Esophagus squamous epithelium (tissue), 5 donors: ENCODE measurements at places on chromosomes 12 and 14. TPM values are rescaled to one million over a fixed set of nuclear protein-coding genes. Genes with fewer than 3 reads are reported as not detected.

The BMAL2 gene
- total RNA-seq = 80.7 TPM

The SELPLG gene
- 7.6 TPM for total RNA-seq

The KLRC4 gene
- not detected for total RNA-seq

The HPD gene
- total RNA-seq = not detected

The MANSC4 gene
- total RNA-seq = not detected

The ALKBH1 gene
- 5.7 TPM for total RNA-seq

The OR4K1 gene
- total RNA-seq = not detected

GRCh38 chr12:43957732-43958372, 122.0 kb downstream of the TMEM117 start:
- H3K4me1 ChIP-seq = no peaks in the 10 kb centered on the region
- H3K36me3 ChIP-seq = no peaks in the 10 kb centered on the region
- H3K27me3 ChIP-seq = no peaks in the 10 kb centered on the region
- no peak for DNase-seq

DNA sequence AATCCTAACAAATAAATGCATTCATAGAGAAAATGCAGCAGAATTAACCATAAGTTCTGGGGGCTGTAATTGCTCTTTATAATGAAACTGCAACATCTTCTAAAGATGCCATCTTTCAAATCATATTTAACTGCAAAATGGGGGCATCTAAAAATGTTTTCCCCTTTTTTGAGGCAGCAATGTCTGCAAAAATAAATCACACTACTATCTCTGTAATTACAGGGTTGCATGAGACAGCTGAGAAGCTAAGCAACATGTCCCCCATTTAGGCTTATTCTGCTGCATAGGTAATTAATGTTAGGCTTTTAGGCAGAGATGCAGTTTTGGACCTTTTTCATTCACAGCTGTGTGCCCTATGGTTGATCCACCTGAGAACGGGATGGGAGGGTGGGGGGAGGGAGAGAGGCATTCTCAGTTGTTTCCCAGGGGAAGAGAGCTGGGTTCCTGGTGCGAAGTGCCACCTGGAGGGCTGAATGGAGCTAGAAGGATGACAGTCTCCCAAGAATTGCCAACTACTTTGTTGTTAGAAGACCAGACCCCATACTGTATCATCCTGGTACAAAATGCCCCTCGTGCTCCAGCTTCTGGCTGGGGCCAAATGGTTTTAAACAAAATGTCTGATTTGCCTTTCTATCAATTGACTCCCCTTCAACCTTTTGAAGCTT, 154.2 kb downstream of the APAF1 start:
- H3K27ac ChIP-seq = no peak overlapping the region
- no peak overlapping the region for H3K4me3 ChIP-seq
- no peaks in the 10 kb centered on the region for H3K27me3 ChIP-seq
- no peaks in the 10 kb centered on the region for H3K36me3 ChIP-seq
- no peaks in the 10 kb centered on the region for H3K4me1 ChIP-seq

DNA sequence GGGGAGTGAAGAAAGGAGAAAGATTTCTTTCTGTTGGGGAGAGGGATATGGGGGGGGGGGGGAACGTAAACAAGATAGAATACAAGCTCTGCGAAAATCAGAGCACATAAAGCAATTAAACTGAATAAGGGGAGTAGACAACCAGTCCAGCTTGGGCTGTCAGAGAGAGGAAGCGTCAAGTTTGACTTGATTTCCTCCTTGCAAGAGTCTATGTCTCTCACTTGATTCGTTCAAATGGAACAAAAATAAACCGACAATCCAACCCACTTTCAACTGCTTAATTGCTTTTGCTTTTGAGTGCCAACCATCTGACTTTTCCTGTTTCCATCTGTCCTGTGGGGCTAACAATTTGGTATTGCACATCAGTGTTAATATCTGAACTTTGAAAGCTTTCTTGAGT, 942 bp downstream of the SYT1 start:
- no peaks in the 10 kb centered on the region for H3K36me3 ChIP-seq
- H3K27ac ChIP-seq = no peak overlapping the region
- no peak for DNase-seq
- H3K27me3 ChIP-seq = no peaks in the 10 kb centered on the region

- H3K27ac ChIP-seq = peak overlapping the region; percentile 77
- no peak for DNase-seq
- H3K36me3 ChIP-seq = peaks cover 44% of the 10 kb centered on the region
- H3K27me3 ChIP-seq = no peaks in the 10 kb centered on the region
These were observed 22.8 kb downstream of the ATF1 start for GRCh38 chr12:50786498-50787231.

DNA sequence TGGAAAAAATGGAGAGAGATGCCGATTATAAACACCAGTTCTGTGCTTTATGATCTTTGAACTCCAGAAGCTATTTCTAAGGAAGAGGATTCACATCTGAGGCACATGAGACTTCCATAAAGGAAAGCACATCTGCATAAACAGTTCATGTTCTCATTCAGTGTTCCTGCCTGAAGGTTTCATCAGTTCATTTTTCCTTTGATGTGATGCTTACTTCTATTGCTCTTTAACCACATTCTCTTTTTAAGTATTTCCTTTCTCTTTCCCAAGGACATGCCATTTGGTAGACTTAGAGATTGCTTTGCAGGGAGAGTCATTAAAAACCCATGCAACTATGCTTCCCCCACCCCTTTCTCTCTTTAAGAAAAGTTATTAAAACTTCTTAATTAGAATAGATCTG, 387.0 kb upstream of the FLRT2 start:
- no peaks in the 10 kb centered on the region for H3K36me3 ChIP-seq
- H3K27me3 ChIP-seq = no peaks in the 10 kb centered on the region
- no peaks in the 10 kb centered on the region for H3K4me1 ChIP-seq
- H3K27ac ChIP-seq = no peak overlapping the region
- H3K4me3 ChIP-seq = no peak overlapping the region

DNA sequence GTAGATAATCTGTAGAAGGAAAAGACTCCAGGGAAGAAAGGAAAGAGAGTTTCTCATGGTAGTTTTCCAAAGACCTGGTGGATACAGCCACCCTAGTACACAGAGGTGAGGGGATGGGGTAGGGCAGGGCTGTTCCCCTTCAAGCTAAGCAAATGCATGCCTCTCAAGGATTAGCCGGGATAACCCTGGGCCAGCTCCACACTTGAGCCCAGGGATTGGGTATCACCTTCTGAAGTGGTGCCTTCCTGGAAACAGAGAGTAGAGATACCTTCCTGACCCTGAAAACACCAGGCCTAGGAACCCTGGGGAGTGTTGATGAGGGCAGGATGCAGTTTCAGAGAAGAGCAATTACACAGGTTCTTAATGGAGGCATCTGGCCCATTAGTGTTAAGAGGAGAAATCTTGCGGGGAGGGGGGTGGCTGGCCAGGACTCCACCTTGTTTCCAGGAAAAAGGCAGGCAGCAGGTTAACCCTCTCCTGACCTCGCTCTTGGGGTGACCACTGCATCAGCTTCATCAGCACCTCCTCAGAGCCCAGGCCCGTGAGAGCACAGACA, 106.9 kb upstream of the TMEM233 start:
- H3K4me1 ChIP-seq = no peaks in the 10 kb centered on the region
- no peaks in the 10 kb centered on the region for H3K27me3 ChIP-seq
- H3K27ac ChIP-seq = no peak overlapping the region
- DNase-seq = no peak
- no peaks in the 10 kb centered on the region for H3K36me3 ChIP-seq
- H3K4me3 ChIP-seq = no peak overlapping the region

DNA sequence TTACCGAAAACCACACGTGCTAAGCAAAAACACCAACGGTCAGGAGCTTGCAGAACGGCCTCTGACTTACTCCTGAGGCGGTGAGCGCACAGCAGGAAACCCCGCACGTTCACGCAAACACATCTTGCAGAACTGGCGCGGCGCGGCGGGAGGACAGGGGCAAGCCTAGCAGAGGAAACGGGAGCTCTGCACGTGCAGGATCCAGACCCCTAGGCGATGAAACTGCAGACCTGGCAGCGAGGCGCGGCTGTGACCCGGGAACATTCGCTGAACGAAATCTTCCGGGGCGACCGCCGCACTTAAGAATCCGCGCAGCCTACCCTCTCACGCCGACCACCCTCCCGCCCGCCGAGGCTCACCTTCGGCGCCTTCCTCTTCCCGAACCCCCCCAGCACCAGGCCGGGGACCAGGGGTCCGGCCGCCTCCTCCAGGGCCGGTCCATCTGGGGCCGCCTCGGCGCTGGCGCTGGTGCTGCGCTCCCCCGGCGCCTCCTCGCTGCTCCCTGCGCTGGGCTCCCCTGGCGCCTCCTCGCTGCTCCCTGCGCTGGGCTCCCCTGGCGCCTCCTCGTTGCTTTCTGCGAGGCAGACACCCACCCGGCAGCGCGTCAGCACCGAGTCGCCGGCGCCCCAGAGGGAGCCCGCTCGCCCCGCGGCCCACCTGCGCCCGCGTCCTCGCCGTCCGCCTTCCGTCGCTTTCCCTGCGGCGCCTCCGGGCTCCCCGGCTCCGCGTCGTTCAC, 615 bp downstream of the DDX51 start:
- peak overlapping the region; percentile 56 for H3K27ac ChIP-seq
- H3K36me3 ChIP-seq = peaks cover 68% of the 10 kb centered on the region
- H3K27me3 ChIP-seq = no peaks in the 10 kb centered on the region
- no peak for DNase-seq

DNA sequence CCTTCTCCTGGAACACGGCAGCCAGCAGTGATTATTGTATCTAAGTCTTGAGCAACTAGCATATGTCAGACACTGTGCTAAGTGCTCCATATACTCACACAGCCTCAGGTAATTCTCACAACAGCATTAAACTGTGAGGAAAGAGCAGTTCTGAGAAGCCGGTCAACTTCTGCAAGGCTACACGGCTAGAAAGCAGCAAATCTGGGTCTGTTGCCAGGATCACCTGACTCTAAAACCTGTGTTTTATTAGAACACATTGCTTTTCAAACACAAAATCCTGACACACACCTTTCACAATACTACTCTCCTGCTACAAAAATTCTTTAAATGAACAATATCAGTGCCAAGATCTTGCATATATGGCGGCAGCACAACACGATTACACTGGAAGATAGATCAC, 49.8 kb upstream of the CRACR2A start:
- no peak for DNase-seq
- H3K27me3 ChIP-seq = no peaks in the 10 kb centered on the region
- H3K36me3 ChIP-seq = no peaks in the 10 kb centered on the region

GRCh38 chr12:79515530-79515935, 175.2 kb downstream of the PAWR start:
- no peak for DNase-seq
- H3K27ac ChIP-seq = no peak overlapping the region
- H3K4me1 ChIP-seq = no peaks in the 10 kb centered on the region
- H3K36me3 ChIP-seq = no peaks in the 10 kb centered on the region

GRCh38 chr12:23555180-23555824, 394.2 kb downstream of the SOX5 start:
- DNase-seq = no peak
- H3K4me1 ChIP-seq = no peaks in the 10 kb centered on the region

DNA sequence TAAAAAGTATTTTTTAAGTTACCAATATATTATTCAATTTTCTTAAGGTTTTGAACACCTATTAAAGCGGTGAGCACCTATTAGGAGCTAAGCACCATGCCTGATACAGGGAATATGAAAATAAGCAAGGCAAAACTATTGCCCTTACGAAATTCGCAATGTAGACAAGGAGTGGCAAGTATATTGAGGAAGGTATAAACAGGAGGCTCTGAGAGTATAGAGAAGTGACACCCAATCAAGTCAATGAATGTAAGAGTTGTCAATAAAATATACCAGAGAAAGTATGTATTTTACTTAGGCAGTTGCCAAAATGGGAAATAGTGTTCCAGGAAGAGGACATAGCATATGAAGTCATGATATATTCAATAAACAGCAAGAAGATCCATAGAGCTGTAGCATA, 57.2 kb downstream of the LRP6 start:
- no peak overlapping the region for H3K4me3 ChIP-seq
- no peaks in the 10 kb centered on the region for H3K4me1 ChIP-seq
- H3K27ac ChIP-seq = no peak overlapping the region
- no peaks in the 10 kb centered on the region for H3K36me3 ChIP-seq
- H3K27me3 ChIP-seq = no peaks in the 10 kb centered on the region
- no peak for DNase-seq

DNA sequence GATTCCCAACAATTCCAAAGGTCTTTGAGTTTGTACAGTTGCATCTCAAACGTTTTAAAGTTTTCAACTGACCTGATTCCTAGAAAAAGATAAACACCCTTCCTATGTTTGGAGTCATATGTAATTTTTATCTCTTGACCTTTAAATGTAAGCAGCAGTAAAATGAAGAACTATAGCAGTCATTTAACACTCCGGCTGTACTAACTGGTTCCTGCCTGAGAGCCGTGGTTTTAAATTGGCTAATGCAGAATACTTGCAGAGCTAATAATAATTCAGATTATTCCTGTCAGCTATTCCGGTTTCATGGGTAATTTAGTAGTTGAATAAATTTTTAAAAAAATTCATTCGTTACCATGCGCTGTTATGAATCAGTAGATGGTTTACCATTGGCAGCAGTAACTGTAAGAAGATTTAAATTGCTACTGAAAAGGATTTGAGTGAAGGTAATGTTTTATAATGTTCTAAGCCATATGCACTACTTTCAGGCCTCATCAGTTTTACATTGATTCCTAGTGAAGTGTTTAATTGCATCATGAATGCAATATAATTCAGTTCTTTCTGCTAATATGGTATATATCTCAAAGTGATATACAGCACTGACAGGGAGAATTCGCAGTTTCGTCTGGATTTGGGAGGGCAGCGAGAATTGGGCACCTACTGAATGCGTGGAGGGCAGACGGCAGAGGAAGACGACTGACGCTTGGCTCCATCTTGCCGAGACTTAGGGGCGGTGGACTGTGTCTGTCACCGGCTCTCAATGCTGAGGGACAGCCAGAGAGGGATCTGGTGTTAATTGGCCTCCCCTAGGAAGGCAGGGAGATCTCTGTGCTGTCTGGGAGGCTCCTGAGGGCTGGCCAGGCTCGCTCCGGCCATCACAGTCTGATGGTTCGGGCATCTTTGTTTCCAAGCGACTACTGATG, 217.7 kb downstream of the PHETA1 start:
- no peak overlapping the region for H3K27ac ChIP-seq
- peaks cover 6% of the 10 kb centered on the region for H3K4me1 ChIP-seq
- no peaks in the 10 kb centered on the region for H3K27me3 ChIP-seq
- DNase-seq = no peak

DNA sequence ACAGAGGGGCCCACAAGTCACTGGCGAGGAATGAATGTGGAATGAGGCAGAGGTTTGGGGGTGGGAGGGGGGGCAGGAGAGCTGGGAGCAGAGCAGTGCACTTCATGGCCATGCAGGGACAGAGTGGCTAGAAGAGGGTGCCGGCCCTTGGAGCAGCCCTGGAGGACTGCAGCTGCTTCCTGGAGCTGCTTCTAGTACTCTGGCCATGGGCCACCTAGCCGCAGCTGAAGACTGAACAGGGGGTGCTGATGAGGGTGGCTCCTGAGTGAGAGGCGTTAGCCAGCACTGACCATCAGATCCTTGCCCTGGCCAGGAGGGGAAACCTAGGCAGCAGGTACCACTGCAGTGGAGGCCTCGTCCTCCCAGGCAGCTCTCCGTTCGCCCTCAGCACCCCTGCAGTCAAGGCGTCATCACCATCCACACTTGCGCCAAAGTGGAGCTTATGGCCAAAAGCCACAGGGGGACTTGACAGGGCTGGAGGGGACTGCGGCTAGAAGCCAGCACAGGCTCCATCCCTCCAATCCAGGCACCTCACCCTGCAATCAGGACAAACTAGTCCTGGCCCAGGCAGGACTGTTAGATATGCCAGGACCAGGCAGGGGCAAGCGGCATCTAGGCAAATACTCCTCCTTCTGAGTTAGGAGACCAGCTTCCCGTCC, 16.4 kb downstream of the OTUB2 start:
- no peak overlapping the region for H3K27ac ChIP-seq
- no peaks in the 10 kb centered on the region for H3K36me3 ChIP-seq
- H3K4me3 ChIP-seq = no peak overlapping the region
- H3K4me1 ChIP-seq = peaks cover 11% of the 10 kb centered on the region
- no peak for DNase-seq

- peak overlapping the region; percentile 71 for H3K27ac ChIP-seq
- H3K4me3 ChIP-seq = no peak overlapping the region
- peaks cover 85% of the 10 kb centered on the region for H3K4me1 ChIP-seq
These were observed 429.1 kb downstream of the RAD51B start for GRCh38 chr14:68248481-68249255.
